ENCODE measurements at places on chromosomes 12 and 14.

GRCh38 chr12:22374508-22374907, 40.0 kb upstream of the ST8SIA1 start:
- DNase-seq: peak; percentile 65

- no peak for DNase-seq
These were observed 20.2 kb upstream of the KRT8 start for GRCh38 chr12:52924764-52925716.

GRCh38 chr12:31316891-31317290, 9.1 kb downstream of the SINHCAF start:
- DNase-seq: peak; percentile 56

DNA sequence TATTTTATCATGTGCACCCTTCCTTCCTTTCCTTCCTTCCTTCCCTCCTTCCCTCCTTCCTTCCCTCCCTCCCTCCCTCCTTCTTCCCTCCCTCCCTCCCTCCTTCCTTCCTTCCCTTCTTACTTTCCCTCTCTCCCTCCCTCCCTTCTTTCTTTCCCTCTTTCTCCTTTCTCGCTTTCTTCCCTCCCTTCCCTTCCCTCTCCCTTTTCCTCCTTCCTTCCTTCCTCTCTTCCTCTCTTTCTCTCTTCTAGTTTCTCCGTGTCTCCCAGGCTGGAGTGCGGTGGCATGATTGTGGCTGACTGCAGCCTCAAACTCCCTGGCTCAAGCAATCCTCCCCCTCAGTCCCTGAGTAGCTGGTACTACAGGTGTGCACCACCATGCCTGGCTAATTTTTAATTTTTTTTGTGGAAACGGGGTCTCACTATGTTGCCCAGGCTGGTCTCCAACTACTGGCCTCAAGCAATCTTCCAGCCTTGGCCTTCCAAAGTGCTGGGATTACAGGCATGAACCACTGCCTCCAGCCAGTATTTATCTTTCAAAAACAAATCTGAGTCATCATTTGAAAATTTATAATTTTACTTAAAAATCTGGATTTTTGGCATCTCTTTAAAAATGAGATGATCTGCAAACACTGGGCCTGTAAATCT, 7.8 kb downstream of the C1RL start:
- DNase-seq: no peak

DNA sequence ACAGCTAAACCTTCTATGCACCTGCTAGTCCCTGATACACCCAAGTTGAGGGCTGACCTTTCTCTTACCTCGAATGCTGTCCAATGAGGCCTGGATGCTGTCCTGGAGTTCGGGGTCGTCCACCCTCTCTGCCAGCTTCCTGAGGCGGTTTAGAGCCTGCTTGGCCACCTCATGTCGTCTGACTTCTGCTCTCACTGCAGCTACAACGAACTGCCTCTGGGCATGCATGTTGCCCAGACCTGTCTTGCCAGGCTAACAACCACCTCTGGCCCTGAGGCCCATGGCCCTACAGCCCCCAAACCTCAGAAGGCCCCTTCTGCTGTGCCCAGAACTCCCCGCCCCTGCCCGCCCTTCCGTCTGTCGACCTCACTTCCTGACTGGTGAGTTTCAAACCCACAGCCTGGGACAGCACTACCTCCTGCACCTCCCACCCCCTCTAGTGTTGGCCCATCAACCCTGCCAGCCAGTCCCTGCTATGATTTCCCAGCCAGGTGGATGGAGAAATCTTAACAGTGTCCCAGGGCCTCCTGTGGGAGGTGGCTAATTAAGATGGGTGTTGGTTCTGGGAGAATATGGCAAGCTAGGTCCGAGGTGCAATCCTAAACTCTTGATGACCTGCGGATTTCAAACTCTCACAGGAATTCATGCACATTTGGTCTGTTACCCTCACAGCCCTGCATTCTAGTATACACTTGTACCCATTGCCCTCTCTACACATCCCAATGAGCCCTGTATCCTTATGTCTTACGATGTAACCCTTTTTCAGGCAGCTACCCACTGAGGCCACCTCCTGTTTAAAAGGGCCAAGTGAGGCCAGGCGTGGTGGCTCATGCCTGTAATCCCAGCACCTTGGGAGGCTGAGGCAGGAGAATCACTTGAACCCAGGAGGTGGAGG, 2.7 kb upstream of the TSPAN31 start:
- peak; percentile 50 for DNase-seq

DNA sequence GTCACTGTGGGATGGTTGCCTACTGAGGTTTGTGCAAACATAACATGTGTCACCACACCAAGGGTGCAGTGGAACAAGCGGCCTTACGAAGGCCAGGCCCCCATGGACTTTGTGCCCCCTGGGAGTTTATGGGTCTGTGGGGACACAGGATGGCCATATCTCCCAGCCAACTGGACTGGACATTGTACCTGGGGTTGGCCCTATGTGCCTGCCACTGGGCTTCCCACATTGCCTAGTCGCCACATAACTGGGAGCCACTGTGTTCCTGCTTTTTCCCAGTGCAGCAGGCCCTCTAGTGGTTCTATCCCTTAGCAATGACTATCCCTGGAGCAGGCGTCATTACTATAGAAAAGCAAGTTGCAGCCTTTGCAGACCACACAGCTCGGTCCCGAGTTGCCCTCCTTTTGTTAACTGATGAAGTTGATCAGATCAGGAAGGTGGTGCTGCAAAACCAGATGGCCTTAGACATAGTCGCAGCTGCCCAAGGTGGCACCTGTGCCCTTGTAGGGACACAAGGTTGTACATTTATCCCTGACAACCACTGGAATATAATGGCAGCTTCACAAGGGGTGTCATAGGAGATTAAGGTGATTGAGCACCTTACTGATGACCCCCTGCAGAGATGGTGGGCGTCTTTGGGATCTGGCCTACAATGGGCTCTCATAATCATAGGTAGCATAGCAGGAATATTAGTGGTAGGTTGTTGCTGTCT, 15.2 kb upstream of the RNASE12 start:
- peak; percentile 71 for DNase-seq

- peak; percentile 37 for DNase-seq
These were observed 224.3 kb downstream of the SLC41A2 start for GRCh38 chr12:104733717-104734175.

DNA sequence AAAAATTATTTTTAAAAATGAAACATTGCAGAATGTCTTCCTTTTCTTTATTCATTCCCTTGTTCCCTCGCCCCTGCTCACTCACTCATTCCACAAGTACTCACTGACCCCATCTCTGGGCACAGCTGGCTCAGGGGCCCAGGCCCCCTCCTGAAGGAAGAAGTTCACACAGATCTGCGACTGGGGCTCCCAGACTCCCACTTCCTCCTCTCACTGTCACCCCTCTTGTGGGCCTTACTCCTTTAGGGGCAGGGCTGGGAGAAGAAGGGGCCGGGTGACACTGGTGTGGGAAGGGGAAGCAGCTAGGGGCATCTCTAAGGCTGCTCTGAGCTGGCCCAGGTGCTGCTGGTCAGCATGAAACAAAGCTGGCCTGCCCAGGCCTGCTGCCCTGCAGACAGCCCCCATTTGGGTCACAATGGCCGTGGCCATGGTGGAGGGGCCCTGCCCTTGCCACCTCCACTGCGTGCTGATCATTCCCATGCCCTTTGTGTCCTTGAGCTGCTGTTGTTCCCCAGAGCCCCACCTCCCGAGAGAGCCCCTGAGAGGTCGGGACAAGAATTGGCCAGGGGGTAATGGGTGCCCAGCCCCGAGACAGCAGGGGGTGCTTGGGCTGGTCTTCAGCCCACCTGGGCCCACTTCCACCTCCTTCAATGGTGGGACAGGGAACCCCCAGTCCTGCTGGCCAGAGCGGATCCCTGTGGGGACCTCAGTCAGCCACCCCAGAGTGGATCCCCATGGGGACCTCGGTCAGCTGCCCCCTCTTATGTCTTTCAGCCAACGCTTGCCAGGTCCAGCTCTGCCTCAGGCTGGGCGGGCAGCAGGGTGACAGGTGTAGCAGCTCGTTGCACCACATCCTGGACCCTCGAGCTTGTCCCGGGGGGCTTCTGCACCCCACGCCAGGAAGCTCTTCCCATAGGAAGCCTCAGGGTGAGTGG, 212.4 kb upstream of the C14orf180 start:
- DNase-seq: no peak

GRCh38 chr12:16606991-16607390, 1.0 kb upstream of the LMO3 start:
- no peak for DNase-seq

GRCh38 chr12:89156862-89157262, 195.4 kb downstream of the DUSP6 start:
- DNase-seq: peak; percentile 81

DNA sequence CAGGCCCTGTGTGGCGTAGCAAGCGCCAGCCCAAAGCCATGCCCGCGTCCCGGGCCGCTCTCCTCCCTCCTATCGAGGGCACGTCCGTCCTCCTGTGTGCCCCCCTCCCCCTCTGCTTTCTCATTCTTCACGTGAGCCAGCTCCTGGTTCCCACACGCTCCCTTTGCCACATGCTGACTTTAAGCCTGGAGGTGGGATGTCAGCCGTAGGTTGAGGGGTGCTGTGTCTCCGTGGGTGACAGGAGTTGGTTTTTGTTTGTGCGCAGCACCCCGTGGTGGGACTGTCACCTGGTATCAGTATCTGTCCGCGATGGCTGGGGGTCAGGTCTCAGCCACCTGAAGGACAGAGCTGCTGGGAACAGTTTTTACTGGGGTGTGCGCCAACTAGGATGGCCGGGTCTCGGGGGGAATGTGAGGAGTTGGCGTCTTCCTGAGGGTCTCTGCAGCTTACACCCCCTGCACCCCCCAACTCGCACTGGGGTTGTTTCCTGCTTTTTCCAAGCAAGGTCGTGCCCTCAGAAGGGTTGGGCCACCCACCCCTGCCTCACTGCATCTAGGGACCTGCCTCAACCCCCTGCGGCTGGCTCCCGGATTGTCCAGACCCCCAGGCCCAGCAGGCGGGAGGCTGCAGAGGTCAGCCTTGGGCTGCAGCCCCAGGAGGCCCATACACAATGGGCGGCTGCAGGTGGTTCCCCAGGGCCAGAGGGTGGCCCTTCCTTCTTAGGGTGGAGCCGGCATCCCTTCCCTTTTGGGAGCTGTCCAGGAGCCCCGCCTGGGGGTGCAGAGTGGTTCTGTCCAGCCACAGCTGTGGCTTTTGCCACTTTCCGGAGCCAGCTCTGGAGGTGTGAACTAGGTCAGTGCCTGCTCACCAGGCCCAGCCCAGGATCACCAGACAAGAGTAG, 7.3 kb downstream of the ULK1 start:
- no peak for DNase-seq

DNA sequence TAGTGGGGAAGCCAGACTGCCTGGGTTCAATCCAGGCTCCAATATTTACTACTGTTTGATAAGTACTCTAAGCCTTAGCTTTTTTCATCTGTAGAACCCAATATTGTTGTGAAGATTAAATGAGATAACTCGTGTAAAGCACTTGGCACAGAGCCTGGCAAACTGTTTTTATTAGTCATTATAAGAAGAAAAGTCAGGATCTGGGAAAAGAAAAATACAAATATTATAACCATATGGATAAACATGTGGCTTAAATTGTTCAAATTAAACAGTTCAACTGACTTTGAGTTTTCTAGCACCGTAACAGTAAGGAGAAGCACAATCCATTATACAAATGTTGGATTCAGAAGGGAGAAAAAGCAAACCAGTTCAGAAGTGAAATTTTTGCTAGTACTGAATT, 22.0 kb upstream of the CDK17 start:
- no peak for DNase-seq

GRCh38 chr12:132360410-132360809, 31.0 kb upstream of the GALNT9 start:
- no peak for DNase-seq

DNA sequence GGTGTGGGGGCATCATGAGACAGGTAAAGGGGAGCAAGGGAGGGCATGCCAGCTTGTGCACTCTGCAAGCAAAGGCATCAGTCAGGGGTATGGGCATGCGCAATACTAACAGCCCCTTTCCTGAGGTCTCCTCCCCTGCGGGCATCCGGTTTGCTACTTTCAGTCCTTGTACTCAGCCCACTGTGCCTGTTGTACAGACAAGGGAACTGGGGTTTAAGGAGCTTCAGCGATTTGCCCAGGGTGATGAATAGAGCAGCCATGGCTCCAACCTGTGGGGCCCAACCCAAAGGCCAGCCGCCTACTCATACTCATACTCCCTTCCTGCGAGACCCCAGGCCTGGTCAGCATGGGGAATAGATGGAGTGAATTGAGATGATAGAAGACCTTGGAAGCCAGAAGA, 66.7 kb downstream of the GALNT16 start:
- no peak for DNase-seq

DNA sequence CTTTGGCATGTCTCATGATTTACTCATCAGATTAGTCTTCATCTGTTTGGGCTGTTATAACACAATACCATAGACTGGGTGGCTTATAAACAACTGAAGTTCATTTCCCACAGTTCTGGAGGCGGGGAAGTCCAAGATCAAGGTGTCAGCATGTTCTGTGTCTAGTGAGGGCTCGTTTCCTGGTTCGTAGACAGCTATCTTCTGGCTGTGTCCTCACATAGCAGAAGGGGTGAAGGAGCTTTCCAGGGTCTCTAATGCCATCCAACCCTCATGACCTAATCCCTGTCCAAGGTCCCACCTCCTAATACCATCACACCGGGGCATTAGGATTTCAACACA, 30.8 kb upstream of the NRDE2 start:
- DNase-seq: no peak

DNA sequence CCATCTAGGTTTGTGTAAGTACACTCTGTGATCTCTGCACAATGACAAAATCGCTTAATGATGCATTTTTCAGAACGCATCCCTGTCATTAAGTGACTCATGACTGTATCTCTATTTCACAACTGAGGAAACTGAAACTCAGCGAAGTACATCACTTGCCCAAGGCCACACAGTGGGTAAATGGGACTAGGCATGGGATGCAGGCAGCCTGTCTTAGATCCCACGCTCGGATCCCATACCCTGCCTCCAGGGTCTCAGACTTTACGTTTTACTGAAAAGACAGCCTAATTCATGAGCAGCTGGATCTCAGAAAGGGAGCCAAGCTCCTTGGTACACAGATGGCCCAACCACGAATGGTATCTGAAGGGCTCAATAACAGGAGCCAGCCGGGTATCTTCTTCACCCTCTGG, 2.4 kb upstream of the MLEC start:
- peak; percentile 83 for DNase-seq

- DNase-seq: no peak
These were observed 54.6 kb downstream of the CDC42BPB start for GRCh38 chr14:103002578-103003350.

DNA sequence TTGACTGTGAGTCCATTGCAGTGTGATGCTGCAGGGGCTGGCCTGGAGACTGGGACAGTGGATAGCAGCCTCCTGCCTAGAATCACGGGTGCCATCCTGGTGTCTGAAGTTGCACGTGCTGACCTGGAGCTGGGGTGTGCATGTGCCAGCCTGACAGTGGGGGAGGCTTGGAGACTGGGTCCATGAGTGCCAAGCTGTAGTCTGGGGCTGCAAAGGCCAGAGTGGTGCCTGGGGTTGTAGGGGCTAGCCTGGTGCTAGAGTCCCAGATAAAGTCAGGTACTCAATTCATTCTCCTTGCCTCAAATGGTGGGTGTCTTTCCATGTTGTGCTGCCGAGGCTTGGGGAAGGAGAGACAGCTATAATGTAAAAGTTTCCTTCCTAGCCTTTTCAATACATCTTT, 181.9 kb upstream of the NPAS3 start:
- no peak for DNase-seq
